ENCODE measurements at places on chromosomes 11 and 22. TPM values are rescaled to one million over a fixed set of nuclear protein-coding genes. Genes with fewer than 3 reads are reported as not detected.

DNA sequence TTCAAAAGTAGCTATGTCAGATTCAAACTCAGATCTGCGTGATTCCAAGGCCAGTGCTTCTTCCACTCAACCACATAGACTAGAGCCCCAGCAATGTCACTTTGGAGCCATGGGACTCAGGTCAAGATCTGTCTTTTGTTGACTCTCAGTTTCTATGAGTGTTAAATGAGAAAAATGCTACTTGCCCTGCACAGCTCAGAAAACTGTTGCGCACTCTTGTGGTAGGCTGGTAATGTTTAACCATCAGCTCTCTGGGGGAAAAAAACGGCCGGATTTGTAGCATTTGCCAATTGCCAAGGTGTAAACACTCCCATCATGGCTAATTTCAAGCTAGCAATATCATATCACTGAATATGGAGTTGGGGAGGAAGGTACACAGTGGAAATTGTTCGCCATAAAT is 328.1 kb upstream of the SYN3 start:
- H3K36me3 ChIP-seq: no peaks in the 10 kb centered on the region
- no peaks in the 10 kb centered on the region for H3K27me3 ChIP-seq
- no peak overlapping the region for H3K27ac ChIP-seq
- H3K4me1 ChIP-seq: no peaks in the 10 kb centered on the region
- H3K4me3 ChIP-seq: no peak overlapping the region

- H3K4me1 ChIP-seq: peaks cover 9% of the 10 kb centered on the region
- no peak overlapping the region for H3K27ac ChIP-seq
- H3K4me3 ChIP-seq: peak overlapping the region; percentile 19
- H3K36me3 ChIP-seq: no peaks in the 10 kb centered on the region
- DNase-seq: no peak
Observed at GRCh38 chr22:42367980-42368378, 64.2 kb downstream of the NFAM1 start.

DNA sequence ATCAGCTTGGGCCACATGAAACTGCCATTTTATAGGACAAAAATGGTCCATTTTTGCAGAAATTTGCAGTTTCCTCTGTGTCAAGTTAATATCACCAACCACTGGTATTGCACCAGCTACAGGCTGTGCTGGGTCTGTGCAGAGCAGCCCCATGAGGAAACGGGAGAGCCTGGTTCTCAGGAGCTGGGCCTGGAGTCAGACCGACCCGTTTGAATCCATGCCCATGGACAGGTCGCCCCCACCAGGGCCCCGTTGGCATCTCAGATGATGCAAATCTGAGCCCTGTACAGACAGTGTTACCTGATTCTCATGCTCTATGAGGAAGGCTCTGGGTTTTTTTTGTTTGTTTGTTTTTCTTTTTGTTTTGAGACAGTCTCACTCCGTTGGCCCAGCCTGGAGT is 9.8 kb upstream of the SEC14L6 start:
- no peak for DNase-seq
- no peaks in the 10 kb centered on the region for H3K36me3 ChIP-seq
- H3K4me3 ChIP-seq: no peak overlapping the region
- H3K27me3 ChIP-seq: no peaks in the 10 kb centered on the region

Gene GLYATL2
- total RNA-seq: not detected

Gene GSTP1
- 339 TPM for total RNA-seq

GRCh38 chr11:43895601-43896000 is 15.0 kb downstream of the ALKBH3 start:
- no peak overlapping the region for H3K27ac ChIP-seq
- H3K4me1 ChIP-seq: no peaks in the 10 kb centered on the region

DNA sequence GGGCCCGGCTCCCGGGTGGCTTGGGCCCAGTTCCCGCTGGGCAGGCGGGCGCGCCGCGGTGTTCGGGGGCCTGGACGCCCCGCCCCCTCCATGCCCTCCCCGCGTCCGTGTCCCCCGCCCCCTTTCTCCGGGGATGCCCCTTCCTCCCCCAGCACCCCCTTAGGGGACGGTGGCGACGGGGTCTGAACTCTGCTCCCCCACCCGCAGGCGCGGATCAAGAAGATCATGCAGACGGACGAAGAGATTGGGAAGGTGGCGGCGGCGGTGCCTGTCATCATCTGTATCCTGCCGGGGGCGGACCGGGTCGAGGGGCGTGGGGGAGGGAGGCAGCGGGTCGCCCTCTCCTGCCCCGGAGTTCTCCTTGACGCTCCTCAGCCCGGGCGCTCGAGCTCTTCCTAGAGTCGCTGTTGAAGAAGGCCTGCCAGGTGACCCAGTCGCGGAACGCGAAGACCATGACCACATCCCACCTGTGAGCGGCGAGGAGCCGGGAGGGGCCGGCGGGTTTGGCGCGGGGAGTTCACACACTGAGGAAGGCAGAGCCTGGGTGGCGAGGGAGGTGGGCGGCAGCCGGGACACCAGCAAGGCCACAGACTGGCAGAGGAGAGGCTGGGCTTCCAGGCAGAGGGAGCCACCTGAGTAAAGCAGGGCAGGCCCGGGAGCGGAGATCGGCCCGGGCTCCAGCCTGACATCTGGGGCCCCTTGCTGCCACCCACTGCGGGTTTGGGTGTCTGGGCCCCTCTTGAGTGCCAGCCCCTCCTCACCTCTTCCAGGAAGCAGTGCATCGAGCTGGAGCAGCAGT is 546 bp downstream of the DRAP1 start:
- peak overlapping the region; percentile 88 for H3K4me3 ChIP-seq
- H3K36me3 ChIP-seq: peaks cover 40% of the 10 kb centered on the region
- H3K27ac ChIP-seq: peak overlapping the region; percentile 85
- H3K4me1 ChIP-seq: peaks cover 19% of the 10 kb centered on the region

DNA sequence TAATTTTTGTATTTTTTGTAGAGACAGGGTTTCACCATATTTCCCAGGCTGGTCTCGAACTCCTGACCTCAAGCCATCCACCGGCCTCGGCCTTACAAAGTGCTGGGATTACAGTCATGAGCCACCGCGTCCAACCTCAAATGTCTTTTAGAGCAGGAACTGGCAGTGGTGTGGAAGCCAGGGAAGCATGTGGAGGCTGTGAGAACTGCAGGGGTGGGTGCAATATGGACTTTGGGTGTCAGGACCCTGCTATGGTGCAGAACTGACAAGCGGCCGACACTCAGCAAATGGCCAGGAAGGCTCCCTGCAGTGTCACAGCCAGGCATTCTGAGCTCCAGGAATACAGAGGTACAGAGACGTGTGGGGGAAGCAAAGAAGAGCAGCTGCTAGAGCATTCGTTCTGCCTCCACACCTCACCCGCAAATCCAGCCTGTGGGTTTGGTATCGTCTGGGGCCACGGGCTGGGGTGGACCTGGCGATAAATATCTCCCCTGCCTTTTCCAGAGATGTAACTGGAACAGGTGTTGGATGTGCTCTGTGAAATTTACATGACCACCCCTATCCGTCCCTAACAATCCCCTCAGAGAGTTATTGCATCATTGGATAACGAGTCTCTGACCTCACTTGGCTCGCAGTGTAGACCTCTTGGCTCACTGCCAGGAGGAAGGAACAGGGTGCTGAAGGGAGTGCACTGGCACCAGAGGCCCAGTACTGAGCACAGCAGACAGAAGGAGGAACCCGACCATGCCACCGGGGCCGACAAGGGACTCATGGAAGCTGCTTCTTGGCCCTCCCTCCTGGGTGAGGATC is 624.7 kb upstream of the B3GAT1 start:
- H3K4me3 ChIP-seq: no peak overlapping the region
- H3K27me3 ChIP-seq: no peaks in the 10 kb centered on the region
- no peaks in the 10 kb centered on the region for H3K36me3 ChIP-seq
- DNase-seq: no peak
- H3K4me1 ChIP-seq: no peaks in the 10 kb centered on the region

- peaks cover 6% of the 10 kb centered on the region for H3K4me1 ChIP-seq
- no peak for DNase-seq
- H3K36me3 ChIP-seq: no peaks in the 10 kb centered on the region
- H3K4me3 ChIP-seq: no peak overlapping the region
- peaks cover 5% of the 10 kb centered on the region for H3K27me3 ChIP-seq
Observed at GRCh38 chr11:60165538-60165937, 17.3 kb downstream of the MS4A6A start.

GRCh38 chr11:107857550-107858216 is 904 bp downstream of the SLC35F2 start:
- peaks cover 20% of the 10 kb centered on the region for H3K4me1 ChIP-seq
- peak overlapping the region; percentile 96 for H3K4me3 ChIP-seq
- peaks cover 8% of the 10 kb centered on the region for H3K27me3 ChIP-seq

- no peak overlapping the region for H3K27ac ChIP-seq
- H3K36me3 ChIP-seq: peaks cover 15% of the 10 kb centered on the region
- no peaks in the 10 kb centered on the region for H3K4me1 ChIP-seq
- no peak for DNase-seq
- no peak overlapping the region for H3K4me3 ChIP-seq
Observed at GRCh38 chr11:3664032-3664630, 7.1 kb downstream of the CHRNA10 start.

GRCh38 chr11:59573216-59573615 is 42.4 kb downstream of the OSBP start:
- H3K27me3 ChIP-seq: no peaks in the 10 kb centered on the region
- no peak overlapping the region for H3K4me3 ChIP-seq
- no peak overlapping the region for H3K27ac ChIP-seq
- no peak for DNase-seq

DNA sequence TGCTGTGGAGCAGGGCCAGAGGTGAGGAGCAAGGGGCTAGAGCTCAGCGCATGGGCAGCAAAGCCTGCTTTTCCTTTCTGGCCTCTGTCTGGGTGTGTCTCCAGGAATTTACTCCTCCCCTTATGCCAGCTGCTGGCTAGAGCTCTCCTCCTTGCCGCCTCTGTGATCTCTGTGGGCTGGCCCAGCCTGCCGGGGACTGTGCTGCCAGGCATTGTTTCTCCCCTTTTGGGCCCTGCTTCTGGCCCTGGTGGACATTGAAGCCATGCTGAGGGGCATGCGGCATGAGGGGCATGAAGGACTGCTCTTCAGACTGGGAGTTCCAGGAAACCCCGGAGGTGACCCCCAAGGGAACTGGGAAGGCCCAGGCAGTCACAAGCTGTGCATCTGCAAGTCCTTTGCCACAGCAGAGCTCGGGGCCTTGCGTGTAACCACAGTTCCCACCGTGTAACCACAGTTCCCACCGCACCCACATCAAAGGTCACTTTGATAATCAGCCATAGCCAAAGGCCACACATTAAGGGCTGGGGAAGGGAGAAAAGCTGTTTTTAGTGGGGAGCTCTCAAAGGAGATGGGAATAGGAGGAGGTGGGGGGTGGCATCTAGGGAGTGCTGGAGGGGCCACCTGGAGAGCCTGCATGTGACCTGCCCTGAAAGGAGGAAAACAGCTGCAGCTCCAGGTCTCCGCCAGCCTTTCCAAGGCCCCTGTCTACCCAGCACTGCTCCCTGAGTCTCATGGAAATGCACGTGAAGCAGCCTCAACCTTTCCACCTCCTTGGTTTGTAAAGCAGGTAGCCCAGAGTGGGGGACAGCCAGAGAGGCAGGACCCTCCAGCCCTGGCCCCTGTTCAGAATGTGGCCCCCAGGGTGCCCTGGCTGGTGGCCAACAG is 62.3 kb downstream of the PPFIBP2 start:
- no peaks in the 10 kb centered on the region for H3K36me3 ChIP-seq
- peaks cover 24% of the 10 kb centered on the region for H3K4me1 ChIP-seq
- H3K4me3 ChIP-seq: no peak overlapping the region
- H3K27ac ChIP-seq: no peak overlapping the region
- peaks cover 26% of the 10 kb centered on the region for H3K27me3 ChIP-seq
- DNase-seq: no peak

- H3K27me3 ChIP-seq: no peaks in the 10 kb centered on the region
- no peak for DNase-seq
- no peaks in the 10 kb centered on the region for H3K36me3 ChIP-seq
Observed at GRCh38 chr11:125949271-125950177, 3.7 kb downstream of the VSIG10L2 start.

- H3K27ac ChIP-seq: no peak overlapping the region
- no peaks in the 10 kb centered on the region for H3K4me1 ChIP-seq
- DNase-seq: no peak
- no peaks in the 10 kb centered on the region for H3K36me3 ChIP-seq
- H3K4me3 ChIP-seq: no peak overlapping the region
- peaks cover 2% of the 10 kb centered on the region for H3K27me3 ChIP-seq
Observed at GRCh38 chr11:94211261-94211830, 82.7 kb downstream of the PANX1 start.

GRCh38 chr11:18081551-18081950 is 24.3 kb downstream of the SAAL1 start:
- H3K27ac ChIP-seq: no peak overlapping the region
- no peak for DNase-seq
- peaks cover 41% of the 10 kb centered on the region for H3K36me3 ChIP-seq
- no peaks in the 10 kb centered on the region for H3K4me1 ChIP-seq

Gene TRIM34
- 6.7 TPM for total RNA-seq

Gene SLC17A6
- total RNA-seq: not detected

- no peak overlapping the region for H3K4me3 ChIP-seq
- DNase-seq: no peak
- no peaks in the 10 kb centered on the region for H3K27me3 ChIP-seq
- H3K36me3 ChIP-seq: no peaks in the 10 kb centered on the region
- H3K4me1 ChIP-seq: no peaks in the 10 kb centered on the region
- H3K27ac ChIP-seq: no peak overlapping the region
Observed at GRCh38 chr22:19811811-19812771, 42.6 kb downstream of the GNB1L start.

DNA sequence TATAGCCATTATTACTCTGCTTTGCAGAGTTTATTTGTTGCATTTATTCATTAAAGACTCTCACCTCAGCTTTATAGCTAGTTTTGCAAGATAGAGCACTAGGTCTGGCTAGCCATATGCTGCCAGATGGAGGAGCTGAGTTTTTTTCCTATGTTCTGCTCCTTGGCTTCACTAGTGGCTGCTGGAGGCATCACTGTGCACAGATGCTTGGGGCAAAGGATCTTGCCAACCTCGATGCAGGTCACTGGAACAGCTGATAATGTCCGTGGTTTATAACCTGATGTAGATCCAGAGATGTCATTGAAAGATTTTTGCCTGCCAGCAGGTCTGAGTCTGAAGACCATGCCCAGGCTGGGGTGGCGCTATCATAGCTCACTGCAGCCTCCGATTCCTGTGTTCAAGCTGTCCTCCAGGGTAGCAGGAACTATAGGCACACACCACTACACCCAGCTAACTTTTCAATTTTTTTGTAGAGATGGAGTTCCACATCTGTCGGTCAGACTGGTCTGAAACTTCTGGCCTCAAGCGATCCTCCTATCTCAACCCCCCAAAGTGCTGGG is 63.2 kb downstream of the PACS1 start:
- H3K36me3 ChIP-seq: no peaks in the 10 kb centered on the region
- DNase-seq: no peak
- H3K27ac ChIP-seq: no peak overlapping the region
- no peaks in the 10 kb centered on the region for H3K27me3 ChIP-seq

Gene KCNA4
- not detected for total RNA-seq

DNA sequence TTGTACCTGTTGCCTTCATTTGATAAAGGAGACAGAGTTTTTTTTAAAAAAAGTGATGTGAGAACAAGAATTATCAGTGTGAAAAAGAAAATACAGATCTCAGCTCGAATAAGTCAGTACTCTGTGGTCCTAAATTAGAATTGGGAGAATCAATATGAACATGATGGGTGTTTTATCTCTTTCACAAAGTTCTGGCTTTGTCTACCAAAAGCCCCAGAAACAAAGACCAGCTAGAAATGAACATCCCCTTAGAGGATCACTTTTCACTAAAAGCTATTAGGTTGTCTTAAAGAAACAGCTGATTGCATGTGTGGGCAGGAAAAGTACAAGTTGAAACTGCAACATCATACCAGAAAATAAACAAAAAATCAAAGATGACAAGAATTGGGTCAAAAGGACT is 8.4 kb upstream of the ST14 start:
- H3K4me3 ChIP-seq: no peak overlapping the region
- peaks cover 5% of the 10 kb centered on the region for H3K4me1 ChIP-seq
- no peak for DNase-seq
- peaks cover 5% of the 10 kb centered on the region for H3K27me3 ChIP-seq
- no peaks in the 10 kb centered on the region for H3K36me3 ChIP-seq

- H3K36me3 ChIP-seq: peaks cover 52% of the 10 kb centered on the region
- peak overlapping the region; percentile 100 for H3K27ac ChIP-seq
- H3K4me3 ChIP-seq: peak overlapping the region; percentile 90
- H3K4me1 ChIP-seq: peaks cover 51% of the 10 kb centered on the region
- peak; percentile 92 for DNase-seq
- no peaks in the 10 kb centered on the region for H3K27me3 ChIP-seq
Observed at GRCh38 chr11:58578136-58578634, 678 bp upstream of the ZFP91 start.

All from activated T-helper 2 cell treated with anti-CD3 and anti-CD28 coated beads, Interferon-gamma antibody, Interleukin-2, Interleukin-4, amounts not matched to agents 10 μg/mL and 5 μg/mL and 100 μg/mL, durations not matched to agents 14 hours and 24 hours and 36 hours (primary cell).